ENCODE measurements at places on chromosomes 3 and 15.

DNA sequence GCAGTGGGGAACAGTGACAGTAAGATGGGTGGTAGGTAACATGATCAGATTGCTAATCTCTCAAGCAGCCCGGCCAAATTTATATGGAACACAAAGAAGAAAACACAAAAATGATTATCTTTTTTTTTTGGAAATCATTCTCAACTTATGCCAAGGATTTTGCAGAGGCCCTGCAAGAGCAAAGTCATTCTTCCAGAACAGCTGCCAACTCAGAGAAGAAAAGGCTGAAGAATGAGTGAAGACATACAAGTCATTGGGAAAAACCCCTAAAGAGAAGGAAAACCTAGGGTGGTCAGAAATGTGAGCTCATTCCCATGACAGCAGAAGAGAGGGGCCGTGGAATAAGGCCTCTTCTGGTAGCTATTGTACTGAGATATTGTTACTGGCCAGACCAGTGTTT lies 246.7 kb downstream of the SHOX2 start:
- DNase-seq: no peak

DNA sequence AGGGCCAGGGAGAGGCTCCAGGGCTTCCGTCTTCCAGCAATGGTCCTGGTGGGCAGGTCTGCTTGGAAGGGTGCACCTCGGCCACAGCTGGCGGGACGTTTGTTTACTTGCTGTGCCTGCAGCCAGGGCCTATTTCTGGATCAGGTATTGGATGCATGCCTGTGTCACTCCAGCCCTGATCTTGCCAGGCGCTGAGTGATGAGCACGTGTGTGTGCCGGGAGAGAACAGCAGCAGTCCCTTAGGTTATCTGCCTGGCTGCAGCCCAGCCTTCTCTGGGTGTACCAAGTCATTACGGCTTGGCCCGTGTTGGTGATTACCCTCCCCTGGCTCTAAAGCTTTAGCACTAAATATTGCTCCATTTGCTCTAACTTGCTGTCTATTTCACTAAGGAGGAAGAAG lies 14.9 kb downstream of the CCDC32 start:
- DNase-seq: no peak

GRCh38 chr3:8834974-8835373 lies 65.6 kb upstream of the OXTR start:
- no peak for DNase-seq

DNA sequence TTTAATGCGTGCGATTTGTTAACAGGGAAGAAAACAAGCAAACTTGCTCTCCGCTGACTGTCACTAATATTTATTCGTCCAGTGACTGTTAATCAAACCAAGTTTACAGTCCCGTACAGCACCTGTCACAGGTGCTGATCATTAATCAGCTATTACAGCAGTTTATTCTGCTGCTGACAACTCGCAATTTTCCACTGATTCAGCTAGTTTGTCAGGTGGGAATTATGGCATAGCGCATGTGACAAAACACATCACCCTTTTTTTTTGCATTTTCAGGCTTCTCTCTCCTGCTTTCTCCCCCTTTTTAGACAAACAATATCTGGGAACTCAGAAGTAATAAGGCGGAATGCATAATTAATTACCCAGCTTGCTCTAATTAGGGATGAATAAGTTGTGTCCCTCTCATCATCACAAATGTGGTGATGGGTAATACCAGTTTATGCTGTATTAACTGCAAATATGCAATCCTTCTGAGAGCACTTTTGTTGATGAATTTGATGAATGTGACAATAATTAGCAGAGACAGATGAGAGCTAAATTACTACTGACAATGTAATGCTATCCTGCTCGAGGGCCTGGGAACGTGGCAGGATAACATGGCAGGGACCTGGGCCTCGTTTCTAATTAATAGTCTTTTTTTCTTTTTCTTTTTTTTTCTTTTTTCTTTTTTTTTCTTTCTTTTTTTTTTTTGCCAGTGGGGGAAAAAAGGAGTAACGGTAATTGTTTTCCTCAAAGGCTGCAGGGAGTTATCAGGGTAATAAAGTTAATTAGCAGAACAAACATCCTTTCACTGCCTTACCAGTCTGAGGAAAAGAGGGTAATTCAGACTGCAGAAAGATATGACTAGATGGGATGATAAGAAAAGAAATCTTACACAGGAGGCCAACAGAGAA lies 150.3 kb upstream of the SOX2 start:
- DNase-seq: no peak

- no peak for DNase-seq
Measured at GRCh38 chr3:157201648-157202278, 41.8 kb upstream of the CCNL1 start.

GRCh38 chr3:145854499-145854898 lies 306.5 kb downstream of the PLOD2 start:
- no peak for DNase-seq

- peak; percentile 65 for DNase-seq
Measured at GRCh38 chr15:69576035-69576526, 123.5 kb downstream of the RPLP1 start.

DNA sequence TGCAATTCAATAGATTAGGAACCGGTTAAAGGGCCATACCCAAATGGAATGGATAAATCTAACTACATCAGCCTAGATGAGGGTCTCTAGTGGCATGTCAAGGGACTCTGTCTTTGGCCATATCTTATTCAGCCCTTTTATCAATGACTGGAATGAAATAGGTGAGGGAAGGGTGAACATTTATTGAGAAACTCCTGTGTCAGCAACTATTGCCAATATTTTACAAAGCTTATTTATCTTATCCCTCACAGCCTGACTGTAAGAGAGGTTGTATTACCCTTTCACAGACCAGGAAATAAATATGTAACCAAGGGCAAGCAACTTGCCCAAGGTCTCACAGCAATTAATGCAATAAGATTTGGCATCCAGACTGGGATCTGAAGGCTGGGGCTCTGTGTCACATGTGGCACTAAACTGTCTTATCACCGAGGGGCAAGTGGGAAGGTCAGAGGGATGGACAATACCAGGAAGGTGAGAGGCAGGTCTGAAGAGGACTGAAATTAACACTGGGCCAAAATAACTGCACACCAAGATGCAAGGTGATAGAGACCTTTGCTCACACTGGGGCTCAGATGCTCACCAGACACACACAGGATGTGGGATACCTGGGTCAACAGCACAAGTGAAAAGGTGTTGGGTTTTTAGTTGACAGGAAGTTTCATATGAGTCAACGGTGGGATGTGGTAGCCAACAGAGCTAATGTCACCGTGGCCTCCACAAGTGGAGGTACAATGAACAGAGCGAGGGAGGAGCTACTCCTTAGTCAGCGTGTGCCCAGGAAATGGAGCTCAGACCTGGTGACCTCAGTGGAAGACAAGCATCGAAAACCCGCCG lies 261.3 kb downstream of the RPLP1 start:
- peak; percentile 70 for DNase-seq

- no peak for DNase-seq
Measured at GRCh38 chr3:169143506-169143905, 520.0 kb downstream of the MECOM start.

DNA sequence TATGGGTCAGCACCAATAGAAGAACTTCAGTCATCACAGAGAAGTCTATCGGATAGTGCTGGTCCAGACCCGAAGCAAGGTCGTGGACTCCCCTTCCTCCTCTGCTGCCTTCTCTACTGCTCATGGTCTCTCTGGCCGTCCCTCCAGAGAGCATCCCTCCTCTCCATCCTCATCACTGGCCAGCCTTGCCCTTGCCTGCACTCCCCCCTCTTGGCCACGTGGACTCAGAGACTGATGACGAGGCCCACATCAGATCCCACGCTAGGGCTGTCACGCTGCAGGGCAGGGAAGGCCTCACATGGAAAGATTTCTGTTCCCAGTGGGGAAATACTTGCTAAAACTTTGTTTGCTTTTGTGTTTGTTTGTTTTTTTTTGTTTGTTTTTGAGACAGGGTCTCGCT lies 35.3 kb downstream of the IGDCC3 start:
- DNase-seq: no peak

- no peak for DNase-seq
Measured at GRCh38 chr3:8768364-8769087, 887 bp downstream of the OXTR start.

GRCh38 chr3:120410116-120410515 lies 40.7 kb downstream of the FSTL1 start:
- no peak for DNase-seq

- no peak for DNase-seq
Measured at GRCh38 chr3:53570709-53571108, 76.3 kb downstream of the CACNA1D start.

GRCh38 chr3:86830566-86830965 lies 160.4 kb downstream of the VGLL3 start:
- no peak for DNase-seq

DNA sequence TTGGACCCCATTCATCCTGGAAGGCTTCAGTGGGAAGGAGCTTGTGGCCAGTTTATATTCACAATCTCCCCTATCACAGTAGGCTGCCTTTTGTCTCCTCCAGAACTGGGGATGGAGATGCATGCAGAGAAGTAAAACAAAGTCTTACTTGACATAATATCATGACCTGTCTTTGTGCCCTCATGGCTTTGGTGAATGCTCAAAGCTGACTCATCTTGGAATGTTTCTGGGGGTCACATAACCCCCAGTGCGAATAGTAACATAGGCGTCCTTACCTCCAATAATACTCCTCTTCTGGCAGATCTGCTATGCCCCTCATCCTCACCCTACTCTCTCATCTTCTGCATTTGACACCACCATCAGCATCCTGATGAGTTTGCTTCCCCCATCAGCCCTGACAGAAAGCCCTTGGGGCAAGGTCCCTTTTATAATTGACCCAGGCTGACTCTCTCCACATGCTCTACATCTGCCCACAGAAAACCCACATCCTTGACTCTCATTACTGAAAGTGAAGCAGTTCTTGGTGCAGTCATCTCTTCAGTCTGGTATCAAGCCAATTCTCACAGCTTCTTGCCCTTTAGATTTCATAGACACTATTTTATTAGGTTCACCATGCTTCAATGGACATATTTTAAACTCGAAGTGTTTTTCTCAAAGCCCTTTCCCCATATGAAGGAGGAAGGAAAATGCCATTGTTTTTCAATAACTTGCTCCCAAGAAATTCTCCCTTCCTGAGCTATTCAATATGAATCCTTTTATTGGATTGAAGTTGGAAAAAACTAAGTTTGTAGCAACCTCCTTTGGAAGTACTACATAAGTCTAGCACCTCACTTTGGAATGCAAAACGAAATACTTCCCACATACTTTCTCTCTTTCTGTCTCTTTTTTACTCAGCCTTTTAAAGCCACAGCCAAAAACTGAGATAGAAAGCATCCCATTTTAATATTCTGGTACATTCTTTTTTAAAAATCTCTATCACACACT lies 36.6 kb downstream of the OSTN start:
- no peak for DNase-seq

GRCh38 chr15:43893956-43894355 lies 67.2 kb downstream of the WDR76 start:
- DNase-seq: no peak

GRCh38 chr15:40789119-40789518 lies 17.8 kb upstream of the ZFYVE19 start:
- DNase-seq: no peak

DNA sequence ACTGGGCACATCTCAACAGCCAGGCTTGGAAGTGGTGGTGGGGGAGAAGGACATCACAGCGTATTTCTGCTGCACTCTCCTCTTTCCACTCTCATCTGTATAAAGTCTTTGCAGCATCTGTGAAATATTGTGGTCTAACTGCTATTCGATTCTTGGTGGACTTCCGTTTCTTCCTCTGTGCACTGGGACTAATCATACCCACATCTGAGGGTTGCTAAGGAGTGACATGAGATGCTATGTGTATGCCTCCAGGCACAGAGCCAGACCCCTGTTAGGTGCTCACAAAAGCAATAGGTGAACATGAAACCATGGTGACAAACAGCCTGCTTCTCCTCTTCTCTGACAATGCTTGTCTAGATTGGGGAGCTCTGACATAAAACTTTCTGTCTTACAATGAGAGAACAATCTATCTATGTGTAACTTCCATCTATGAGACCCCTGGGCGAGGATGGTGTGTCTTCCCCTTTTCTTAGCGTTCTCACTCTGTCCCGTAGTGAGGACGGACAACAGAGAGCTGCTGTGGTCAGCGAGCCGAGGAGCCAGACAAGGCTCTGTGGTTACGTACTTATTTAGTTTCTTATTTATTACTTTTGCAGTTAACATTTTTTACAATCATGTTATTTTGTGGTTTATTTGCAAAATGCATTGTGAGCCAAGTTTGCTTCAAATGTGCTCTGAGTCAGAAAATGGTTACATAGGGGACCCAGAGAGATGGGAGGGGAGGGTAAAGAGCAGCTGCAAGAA lies 196.7 kb upstream of the TPRG1 start:
- no peak for DNase-seq

- DNase-seq: peak; percentile 37
Measured at GRCh38 chr15:39624806-39625205, 43.9 kb downstream of the THBS1 start.

DNA sequence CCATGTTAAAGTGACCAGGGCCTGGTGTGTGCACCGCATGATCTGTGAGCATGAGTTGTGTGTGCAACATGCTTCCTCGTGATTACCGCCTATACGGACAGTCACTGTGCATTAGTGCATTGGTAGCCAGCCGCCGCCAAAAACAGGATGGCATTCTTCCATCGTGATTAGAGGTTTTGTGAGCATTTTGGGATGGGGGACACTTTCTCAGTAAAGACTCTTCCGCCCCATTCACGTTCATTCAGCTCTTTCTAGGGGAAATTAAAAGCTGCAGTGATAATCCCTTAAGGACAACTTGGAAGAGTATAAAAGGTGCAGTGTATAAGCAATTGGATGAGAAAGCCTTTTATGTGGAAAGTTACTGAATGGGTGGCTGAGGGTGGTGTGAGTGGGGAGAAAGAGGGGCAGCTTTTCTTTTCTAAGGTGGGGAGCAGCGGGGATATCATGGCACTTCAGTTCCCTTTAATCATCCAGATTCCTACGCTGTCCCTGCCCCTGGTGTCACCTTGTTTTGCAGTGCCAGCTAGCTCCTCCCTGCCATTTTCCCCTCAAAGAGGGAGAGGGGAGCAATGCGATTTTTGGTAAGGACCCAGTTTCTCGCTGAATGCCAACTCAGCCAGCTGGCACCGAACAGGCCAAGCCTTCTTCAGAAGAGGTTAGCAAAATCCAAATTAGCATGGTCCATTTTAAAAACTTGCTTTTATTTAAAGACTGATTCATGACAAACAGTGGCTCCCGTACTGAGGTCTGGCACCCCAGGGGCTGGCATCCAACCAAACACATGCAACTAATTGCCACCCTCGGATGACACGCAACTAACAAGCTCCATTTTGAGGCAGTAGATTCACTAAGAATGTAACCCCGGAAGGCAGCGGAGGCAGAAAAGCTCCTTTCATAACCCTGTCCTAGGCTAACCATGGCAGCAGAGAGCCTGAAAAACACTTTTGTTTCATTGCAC lies 447.8 kb downstream of the FHIT start:
- DNase-seq: no peak
